ENCODE measurements at places on chromosomes 5 and 9.

- peaks cover 52% of the 10 kb centered on the region for H3K4me1 ChIP-seq
- no peak overlapping the region for H3K4me3 ChIP-seq
- peak; percentile 44 for DNase-seq
- H3K36me3 ChIP-seq = no peaks in the 10 kb centered on the region
Observed at GRCh38 chr9:68947842-68948569, 65.9 kb downstream of the PRKACG start.

DNA sequence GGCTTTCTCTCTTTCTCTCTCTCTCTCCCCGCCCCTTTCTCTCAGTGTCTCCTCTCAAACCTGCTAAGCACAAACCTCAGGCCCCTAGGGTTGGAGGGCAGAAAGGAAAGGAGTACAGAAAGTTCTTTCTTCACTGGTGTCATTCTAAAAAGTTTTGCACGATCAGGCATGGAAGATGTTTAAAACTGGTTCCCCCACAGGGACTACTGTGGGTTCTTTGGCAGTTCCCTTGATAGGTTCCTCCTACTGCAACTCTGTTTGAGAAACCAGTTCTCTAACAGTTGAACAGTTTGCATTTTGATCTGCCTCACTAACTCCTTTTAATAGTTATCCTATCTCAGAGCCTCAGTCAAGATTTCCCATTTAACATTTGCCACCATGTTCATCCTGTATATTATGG is 82.9 kb downstream of the CDO1 start:
- no peak for DNase-seq
- no peaks in the 10 kb centered on the region for H3K36me3 ChIP-seq
- H3K27ac ChIP-seq = no peak overlapping the region
- H3K4me3 ChIP-seq = no peak overlapping the region

DNA sequence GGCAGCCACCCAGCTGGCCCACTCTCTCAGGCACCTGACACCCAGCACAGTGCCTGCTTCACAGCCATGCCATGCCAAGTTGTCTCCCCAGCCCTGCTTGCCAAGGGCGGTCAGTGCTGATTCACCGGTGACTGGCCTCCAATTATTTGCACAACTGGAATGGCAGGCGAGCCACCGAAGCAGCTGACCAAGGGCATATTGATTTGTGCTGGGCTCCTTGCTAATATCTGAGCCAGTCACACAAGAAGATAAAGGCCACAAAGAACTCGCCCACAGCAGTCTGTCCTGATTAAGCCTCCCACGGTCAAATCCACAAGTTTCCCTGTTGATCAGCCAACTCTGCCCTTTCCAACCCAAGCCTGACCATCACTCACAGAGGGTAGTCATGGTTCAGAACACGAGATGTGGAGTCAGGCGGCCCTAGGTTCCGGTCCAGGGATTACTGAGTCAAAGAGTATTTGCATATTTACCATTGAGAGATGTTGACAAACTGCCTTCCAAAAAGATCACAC is 6.4 kb upstream of the EEIG1 start:
- H3K36me3 ChIP-seq = no peaks in the 10 kb centered on the region
- no peaks in the 10 kb centered on the region for H3K27me3 ChIP-seq
- peaks cover 46% of the 10 kb centered on the region for H3K4me1 ChIP-seq
- H3K27ac ChIP-seq = no peak overlapping the region
- no peak for DNase-seq

DNA sequence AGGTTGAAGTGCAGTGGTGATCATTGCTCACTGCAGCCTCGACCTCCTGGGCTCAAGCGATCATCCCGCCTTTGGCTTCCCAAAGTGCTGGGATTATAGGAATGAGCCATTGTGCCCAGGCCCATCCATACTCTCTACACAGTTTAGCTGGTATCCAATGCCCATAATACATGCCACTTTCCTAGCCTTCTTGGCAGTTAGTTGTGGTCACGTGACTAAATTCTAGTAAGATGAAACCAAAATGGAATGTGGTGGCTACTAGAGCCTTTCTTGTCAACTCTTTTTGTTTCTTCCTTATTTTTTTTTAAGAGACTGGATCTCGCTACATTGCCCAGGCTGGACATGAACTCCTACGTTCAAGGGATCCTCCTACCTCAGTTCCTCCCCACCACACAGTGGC is 15.3 kb upstream of the KIF27 start:
- H3K36me3 ChIP-seq = peaks cover 36% of the 10 kb centered on the region
- no peak overlapping the region for H3K4me3 ChIP-seq
- H3K4me1 ChIP-seq = peaks cover 6% of the 10 kb centered on the region
- DNase-seq = no peak
- no peak overlapping the region for H3K27ac ChIP-seq
- no peaks in the 10 kb centered on the region for H3K27me3 ChIP-seq

GRCh38 chr9:127664678-127665507 is 41.9 kb upstream of the CFAP157 start:
- no peak overlapping the region for H3K4me3 ChIP-seq
- H3K4me1 ChIP-seq = no peaks in the 10 kb centered on the region
- no peaks in the 10 kb centered on the region for H3K27me3 ChIP-seq

Data from activated T-cell treated with anti-CD3 and anti-CD28 coated beads, Interleukin-2, amount 50 U/mL, for 24 hours (primary cell).